ENCODE measurements at places on chromosomes 1 and 21.

DNA sequence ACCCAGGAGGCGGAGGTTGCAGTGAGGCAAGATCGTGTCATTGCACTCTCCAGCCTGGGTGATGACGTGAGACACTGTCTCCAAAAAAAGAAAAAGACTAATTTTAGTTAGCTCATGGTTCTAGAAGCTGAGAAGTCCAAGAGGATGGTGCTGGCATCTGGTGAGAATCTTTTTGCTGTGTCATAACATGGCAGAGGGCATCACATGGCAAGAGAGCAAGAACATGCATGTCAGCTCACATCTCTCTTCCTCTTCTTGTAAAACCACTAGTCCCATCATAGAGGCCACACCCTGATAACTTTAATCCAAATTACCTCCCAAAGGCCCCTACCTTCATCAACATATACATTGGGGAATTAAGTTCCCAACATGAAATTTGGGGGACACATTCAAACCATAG lies 13.8 kb upstream of the CNN3 start:
- no peak for DNase-seq

DNA sequence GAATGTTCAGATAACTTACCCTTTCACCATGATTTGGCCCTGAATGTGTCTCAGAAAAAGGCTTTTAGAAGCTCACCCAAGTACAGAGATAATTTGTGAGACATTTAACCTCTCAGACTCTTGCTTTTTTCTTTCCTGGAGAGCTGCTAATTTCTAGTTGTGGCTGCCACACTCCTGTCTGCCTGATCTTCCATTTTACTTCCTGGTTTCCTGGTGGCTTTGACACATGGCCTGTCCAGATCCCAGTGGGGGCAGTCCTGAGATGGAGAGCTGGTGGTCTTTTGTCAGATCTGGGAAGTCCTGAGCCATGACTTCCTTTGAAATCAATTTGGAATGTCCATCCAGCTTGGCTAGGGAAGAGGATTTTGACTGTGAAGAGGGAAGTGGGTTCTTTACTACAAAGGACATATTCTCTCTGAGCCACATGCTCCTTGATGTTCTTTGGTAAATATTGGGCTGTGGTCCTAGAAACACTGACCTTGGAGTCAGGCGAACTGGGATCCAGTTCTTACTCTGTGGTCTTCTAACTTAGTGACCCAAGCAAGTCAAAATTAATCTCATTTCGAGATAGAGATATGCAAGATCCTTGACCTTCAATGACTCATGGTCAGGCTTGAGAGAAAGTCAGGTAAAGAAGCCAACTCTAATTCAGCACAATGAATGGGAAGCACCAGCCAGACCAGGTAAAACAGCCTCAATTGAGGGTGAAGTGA lies 78.0 kb upstream of the HSD17B7 start:
- no peak for DNase-seq

DNA sequence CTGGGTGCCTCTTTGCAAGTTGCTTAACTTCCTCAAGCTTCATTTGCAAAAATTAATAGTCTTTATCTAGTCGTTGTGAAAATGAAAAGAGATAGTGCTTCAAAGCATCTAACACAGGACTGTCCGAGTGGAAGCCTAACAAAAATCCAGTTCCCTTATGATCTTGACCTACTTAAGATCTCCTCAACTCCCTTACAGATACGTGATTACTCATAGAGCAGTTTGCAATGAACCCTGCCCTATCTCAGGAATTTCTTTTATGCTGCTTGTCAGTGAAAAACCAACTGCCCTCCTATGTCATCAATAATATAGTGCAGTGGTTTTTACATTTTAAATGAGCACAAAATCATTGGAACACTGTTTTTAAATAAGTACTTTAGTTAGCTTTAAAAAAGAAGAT lies 314.3 kb downstream of the BACH1 start:
- no peak for DNase-seq

DNA sequence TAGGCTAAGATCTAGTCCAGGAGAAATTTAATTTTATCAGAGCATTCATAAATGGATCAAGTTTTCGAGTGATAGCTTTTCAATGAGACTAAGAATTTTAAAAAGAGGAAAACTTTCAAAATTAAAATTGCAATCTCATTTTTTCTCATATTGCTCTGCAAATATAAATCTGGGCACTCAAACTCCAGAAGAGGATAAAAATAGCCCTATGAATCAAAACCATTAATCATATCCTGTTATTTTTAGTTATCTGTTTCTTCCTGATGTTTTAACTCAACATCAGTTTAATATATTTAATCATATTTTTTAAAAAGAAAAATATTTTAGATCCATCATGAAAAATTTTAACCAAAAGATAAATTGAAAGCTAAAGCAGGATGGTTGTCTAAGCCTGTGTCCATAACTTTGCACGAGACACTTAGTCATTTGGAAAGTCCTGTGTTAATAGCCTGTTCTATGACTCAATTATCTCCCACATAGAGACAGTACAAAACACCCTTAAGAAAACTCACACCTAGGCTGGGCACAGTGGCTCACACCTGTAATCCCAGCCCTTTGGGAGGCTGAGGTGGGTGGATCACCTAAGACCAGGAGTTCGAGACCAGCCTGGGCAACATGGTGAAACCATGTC lies 17.1 kb upstream of the PRRC2C start:
- DNase-seq: no peak

DNA sequence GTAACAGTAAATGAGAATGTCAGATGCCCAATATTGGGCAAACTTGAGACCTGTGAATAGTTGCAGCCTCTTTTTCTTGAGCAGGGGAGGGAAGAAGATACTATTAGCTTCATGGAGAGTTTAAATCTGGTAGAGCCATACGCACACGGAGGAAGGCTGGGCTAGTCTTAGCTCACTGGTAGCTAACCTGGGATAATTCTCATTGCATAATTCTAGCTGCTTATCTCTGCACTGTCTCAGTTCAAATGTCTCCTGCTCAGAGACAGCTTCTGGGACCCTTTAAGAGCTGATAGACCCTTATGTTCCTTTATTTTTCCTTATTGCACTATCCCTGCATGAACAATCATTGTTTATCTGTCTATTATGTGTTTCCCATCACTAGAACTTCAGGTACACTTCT lies 8.4 kb downstream of the C1orf87 start:
- no peak for DNase-seq

- DNase-seq: no peak
These were observed 4.0 kb downstream of the SOX13 start for GRCh38 chr1:204076891-204077290.

DNA sequence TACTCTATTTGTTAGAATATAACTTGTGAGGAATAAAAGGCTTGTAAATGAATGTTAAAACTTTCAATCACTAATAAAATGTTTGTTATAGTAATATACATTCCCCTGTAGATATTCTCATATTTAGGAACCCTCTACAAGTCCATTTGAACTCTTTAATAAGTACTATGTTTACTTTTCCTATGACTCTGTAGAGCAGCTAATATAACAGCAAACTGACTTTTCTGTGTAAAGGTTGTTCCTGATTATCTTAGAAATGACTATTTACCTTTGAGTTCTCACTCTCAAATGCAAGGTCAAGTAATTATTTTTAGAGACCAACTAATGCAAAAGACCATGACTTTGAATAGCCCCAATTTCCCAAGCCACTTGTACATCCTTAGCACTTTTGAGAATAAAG lies 130.3 kb downstream of the C1orf21 start:
- no peak for DNase-seq

DNA sequence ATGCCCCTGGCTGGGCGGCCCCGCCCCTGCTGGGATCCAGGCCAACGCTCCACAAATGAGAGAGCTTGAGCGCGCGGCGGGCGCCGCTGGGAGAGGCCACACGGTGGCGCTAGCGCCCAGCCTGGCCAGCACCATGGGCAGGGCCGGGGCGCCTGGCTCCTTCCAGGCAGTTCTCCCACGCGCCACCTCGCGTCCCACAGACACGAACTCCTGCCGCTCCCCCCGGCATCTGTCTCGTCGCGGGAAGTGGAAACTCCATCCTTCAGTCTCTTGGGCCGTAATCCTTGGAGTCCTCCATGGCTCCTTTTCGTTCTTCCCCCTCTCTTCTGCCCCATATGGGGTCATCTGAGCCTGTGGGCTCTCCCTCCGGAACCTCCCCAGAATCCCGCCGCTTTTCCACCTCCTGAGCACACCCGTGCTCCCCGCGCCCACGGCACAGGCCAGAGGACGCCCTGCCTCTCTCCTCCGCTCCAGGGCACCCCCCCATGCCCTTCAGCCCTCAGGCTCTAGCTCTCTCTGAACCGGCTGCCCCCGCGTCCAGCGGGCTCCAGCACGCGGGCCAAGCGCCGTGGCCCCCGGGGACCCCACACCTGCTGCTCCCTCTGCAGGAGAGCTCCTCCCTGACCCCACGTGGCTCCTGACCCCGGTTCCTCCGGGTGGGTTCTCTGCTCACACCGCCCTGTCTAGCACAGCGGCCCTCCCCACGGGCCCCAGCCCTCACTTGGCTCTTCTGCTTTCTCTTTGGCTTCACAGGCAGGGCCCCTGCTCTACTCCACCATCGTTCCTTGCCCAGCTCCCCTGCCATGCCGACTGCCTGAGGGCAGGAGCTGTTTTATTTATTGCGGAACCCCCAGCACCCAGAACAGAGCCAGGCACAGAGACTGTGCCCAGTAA lies 31.9 kb upstream of the EDN2 start:
- peak; percentile 38 for DNase-seq

DNA sequence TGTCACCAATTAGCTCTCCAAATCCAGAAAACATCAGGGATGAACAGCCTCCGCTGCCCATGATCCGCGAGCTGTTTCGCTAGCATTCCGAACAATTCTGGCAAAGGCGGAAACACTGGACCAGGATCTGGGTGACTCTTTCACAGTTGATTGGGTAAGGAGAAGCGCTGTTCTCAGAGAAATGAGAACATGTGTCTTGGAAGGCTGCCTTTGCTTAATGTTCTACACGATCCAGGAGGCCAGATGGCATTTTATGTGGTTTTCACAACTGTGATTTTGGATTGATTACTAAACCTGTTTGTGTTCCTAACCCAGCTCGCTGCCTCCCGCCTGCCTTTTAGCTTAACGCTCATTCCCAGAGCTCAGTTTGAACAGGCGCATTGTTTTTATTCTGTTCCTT lies 144.0 kb downstream of the KIF26B start:
- no peak for DNase-seq

DNA sequence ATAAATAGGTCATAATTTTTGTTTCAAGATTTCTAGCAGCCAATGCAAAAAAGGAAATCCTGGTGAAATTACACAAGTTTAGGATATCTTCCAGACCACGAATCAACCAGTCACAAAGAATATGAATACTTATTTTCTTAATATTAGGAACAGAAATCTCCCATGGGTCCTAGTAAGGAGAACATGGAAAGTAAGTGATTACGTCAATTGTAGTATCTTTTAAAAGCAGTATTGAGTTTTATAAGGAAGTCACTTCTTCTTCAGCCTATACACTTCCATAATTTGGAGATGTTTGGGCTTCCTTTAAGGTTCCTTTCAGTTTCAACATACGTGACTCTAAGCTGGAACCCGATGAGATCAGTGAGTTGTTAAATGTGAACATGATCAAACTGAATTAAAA lies 534.5 kb downstream of the USP25 start:
- no peak for DNase-seq

GRCh38 chr1:217712925-217713597 lies 81.9 kb downstream of the SPATA17 start:
- DNase-seq: no peak

- DNase-seq: no peak
These were observed 41.2 kb upstream of the SAMSN1 start for GRCh38 chr21:14587266-14587665.

- no peak for DNase-seq
These were observed 17.6 kb downstream of the SLC2A1 start for GRCh38 chr1:42940851-42941639.

DNA sequence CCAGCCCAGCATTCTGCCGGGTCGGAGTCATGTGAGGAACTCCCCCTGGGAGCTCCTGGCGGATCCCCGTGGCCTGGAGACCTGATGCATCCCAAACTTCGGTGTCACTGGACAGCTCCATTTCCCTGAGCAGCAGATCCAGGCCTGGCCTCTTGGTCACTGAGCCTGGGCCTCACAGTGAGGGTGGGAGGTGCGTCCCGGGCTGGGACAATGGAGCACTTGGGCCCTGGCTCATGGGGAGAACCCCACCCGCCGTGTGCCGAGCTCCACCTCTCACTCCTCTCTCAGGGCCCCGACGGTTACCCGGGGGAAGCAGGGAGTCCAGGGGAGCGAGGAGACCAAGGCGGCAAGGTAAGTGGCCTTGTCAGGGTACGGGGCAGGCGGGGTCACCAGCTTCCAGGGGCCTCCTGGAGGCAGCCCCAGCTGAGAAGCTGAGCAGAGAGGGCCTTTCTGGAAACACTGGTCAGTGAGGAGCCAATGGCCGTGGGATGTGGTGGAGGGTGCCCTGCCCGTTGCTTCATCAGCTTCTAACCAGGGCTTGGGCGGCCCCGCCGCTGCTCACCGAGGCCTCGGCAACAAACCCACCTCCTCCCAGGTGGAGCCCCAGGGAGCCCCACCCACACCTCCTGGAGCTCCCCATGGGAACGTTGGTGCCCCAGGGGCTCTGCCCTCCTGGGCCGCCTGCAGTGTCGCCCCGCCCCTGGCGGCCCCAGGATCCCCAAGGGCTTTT lies 19.8 kb downstream of the COL6A2 start:
- DNase-seq: no peak

Measured in activated T-cell treated with anti-CD3 and anti-CD28 coated beads for 4 hours (primary cell).